Activated T-cell treated with anti-CD3 and anti-CD28 coated beads, Interleukin-2, amount 50 U/mL, for 4 hours (primary cell): ENCODE measurements at places on chromosomes 13 and 19. TPM values are rescaled to one million over a fixed set of nuclear protein-coding genes. Genes with fewer than 3 reads are reported as not detected.

The PSG4 gene
- total RNA-seq: not detected

The F7 gene
- 0.14 TPM for total RNA-seq

The ZIM2 gene
- not detected for total RNA-seq

The KLK15 gene
- not detected for total RNA-seq

The ATP8B3 gene
- total RNA-seq: 0.37 TPM

The PLPPR3 gene
- not detected for total RNA-seq

The ALG11 gene
- 20.6 TPM for total RNA-seq

GRCh38 chr19:30459859-30460258 lies 87.7 kb downstream of the ZNF536 start:
- no peak for DNase-seq

DNA sequence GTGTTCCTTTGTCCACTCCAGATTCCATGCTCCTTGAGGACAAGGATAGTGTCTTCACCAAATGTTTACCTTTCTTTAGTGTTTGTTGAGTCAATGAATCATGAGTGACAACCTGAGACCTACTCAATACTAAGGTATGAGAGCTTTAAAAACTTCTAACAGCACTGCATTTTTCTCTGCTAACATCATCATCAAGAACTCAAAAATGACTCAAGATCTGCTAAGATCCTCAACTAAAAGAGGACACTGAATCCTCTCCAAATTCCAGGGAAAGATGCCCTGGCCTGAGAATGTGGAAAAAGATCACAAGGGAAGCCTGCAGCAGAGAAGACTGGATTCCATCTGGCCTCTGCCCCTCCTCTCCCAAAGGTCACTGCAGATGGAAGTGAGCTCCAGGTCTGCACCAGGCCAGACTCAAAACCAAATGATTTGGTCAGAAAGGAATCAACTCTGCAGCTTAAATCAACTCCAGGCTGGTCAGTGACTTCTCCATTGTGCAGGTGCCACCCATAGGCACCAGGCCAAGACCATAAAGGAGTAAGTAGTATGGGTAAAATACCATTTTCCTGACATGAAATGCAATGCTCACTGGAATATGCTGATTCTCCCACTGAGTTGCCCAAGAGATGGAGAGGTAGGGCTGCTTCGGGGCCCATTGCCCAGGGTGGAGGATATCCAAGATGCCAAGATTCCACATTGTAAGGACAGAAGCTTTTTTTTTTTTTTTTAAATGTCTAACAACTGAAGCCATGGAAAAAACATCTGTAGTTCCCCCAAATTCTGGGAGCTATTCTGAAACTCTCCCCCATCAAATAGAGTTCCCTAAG lies 89.5 kb upstream of the DOCK9 start:
- DNase-seq: no peak

DNA sequence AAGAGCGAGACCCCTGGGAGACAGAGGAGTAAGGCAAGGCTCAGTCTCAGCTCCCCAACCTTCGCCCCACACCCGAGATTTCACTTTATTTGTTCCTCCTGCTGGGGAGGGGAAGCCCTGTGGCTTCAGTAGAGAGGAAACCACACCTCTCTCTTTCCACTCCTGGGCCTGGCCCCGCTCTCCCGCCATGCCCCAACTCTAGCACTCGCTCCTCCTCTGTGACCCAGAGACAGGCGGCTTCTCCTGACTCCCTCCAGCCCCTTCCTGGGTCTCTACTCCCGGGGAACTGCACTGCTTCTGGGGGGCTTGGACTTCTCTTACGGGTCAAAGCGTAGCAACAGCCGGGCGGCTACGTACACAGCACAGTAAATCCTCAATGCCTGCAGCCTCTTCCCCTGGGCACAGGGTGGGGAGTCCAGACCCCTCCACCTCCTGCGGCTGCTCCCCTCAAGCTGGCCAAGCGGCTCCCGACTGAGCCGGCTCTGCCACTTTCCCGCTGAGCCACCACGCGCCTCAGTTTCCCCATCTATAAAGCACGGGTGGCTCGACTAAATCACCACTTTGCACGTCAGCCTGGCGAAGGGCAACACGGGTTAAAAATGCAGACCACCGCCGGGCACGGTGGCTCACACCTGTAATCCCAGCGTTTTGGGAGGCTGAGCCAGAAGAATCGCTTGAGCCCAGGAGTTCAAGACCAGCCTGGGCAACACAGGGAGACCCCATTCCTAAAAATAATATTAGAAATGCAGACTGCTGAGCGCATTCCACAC lies 1.4 kb downstream of the RNF126 start:
- peak; percentile 53 for DNase-seq

DNA sequence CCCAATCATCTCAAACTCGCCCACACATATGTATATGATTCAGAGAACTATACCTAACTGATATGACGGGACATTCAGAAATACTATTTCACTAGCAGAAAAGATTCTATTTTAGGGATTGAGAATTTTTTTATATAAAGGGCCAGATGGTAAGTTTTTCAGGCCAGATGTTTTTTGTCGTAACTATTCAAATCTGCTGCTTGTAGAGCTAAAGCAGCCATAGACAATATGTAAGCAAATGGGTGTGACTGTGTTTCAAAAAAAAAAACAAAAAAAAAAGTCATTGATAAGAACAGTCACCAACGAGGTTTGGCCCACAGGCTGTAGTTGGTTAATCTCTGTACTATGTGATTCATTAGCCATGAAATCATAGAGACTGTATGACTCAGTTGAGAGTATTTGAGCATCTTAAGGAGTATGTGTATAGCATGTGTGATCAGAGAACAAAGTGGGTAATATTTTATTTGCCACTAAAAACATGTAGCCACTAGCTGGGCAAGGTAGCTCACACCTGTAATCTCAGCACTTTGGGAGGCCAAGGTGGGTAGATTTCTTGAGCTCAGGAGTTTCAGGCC lies 2724.7 kb downstream of the PCDH9 start:
- DNase-seq: no peak

GRCh38 chr19:4391306-4391693 lies 9.0 kb downstream of the SH3GL1 start:
- no peak for DNase-seq

- no peak for DNase-seq
Measured at GRCh38 chr13:66689628-66690027, 540.5 kb downstream of the PCDH9 start.

DNA sequence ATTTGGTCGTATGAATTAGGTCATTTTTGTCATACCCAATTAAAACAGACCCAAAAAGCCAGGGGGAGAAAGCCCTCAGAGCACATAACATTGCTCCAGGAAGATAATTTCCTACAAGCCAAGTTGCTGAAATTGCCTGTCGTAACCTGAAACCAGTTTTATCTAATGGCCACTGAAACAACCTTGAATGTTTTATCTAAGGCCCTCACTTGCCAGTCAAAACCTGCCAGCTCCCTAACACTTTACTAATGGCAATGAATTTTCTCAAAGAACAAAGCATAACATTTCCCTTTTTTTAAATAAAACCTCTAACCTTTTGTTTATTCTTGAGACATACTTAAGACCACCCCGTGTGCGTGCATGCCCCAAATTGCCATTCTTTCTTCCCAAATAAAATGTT lies 496.2 kb upstream of the KLHL1 start:
- DNase-seq: no peak

- DNase-seq: no peak
Measured at GRCh38 chr13:51318015-51318414, 21.5 kb upstream of the SERPINE3 start.

DNA sequence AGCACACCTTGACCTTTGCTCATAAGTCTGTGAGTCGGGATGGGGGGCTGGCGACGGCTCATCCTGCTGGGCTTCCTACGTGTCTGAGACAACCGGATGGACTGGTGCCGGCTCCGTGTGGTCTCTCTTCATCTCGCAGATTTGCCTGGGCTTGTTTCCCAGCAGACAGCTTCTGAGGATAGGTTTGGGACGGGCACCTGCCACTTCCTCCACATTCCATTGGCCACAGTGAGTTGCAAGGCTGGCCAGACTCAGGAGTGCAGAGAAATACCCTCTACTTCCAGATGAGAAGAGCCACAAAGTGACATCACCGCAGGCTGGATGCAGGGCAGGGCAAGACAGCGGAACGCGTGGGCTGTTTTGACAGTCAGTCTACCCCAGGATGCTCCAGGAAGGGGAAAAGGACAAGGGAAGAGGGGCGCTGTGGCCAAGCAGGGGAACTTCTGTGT lies 48.1 kb downstream of the IRS2 start:
- DNase-seq: no peak

- DNase-seq: no peak
Measured at GRCh38 chr13:39326469-39327171, 276.4 kb downstream of the LHFPL6 start.

- no peak for DNase-seq
Measured at GRCh38 chr13:51230477-51231105, 8.4 kb downstream of the FAM124A start.

GRCh38 chr19:4089400-4089908 lies 22.8 kb upstream of the ZBTB7A start:
- DNase-seq: no peak

DNA sequence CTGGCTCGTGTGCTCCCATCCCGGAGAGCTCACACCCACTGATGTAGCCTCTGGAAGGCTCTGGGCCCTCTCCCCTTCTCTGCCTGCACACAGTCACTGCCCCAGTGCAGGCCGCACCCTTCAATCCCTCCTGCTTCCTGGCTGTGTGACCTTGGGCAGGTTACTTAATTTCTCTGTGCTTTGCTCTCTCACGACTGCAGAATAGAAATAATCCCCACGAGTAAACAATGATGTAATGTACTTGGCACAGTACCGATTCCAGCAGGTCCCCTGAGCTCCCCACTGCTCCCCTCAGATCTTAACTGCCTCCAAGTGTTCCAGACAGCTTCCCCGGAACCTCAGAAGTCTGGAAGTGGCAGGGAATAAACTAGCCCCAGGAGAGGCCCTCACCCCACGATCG lies 16.1 kb downstream of the LIG1 start:
- no peak for DNase-seq

- no peak for DNase-seq
Measured at GRCh38 chr13:91056746-91057145, 290.7 kb upstream of the MIR17HG start.
